T-helper 17 cell (primary cell): ENCODE measurements at places on chromosomes 5 and 9.

DNA sequence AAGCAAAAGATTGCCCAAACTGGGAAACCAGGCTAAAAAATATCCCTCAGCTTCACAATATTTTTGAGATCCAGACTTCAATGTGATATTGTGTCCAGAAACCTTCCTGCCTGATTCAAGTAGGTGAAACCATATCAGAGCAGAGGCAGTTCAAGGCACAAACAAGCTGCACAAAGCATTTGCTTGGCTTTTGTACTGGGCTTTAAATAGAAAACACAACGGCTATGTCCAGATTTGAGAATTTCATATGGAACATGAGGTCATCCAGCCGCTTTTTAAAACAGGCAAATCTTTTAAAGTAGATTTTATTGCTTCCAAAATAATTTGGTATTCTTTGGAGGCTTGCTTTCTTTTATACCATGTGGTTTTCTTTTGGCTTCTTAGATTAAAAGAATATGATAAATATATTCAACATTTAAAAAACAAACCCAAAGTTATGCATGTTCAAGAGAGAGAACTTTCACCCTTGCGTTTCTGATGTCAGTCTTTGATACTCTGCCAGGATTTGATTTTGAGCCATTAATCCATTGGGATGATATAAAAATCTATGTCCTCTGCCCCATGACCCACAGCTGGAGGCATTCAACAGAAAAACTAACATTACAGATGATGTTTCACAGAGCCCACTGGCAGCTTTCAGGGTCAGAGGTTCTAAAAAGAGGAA is 29.0 kb upstream of the CCDC112 start:
- DNase-seq, result no peak

DNA sequence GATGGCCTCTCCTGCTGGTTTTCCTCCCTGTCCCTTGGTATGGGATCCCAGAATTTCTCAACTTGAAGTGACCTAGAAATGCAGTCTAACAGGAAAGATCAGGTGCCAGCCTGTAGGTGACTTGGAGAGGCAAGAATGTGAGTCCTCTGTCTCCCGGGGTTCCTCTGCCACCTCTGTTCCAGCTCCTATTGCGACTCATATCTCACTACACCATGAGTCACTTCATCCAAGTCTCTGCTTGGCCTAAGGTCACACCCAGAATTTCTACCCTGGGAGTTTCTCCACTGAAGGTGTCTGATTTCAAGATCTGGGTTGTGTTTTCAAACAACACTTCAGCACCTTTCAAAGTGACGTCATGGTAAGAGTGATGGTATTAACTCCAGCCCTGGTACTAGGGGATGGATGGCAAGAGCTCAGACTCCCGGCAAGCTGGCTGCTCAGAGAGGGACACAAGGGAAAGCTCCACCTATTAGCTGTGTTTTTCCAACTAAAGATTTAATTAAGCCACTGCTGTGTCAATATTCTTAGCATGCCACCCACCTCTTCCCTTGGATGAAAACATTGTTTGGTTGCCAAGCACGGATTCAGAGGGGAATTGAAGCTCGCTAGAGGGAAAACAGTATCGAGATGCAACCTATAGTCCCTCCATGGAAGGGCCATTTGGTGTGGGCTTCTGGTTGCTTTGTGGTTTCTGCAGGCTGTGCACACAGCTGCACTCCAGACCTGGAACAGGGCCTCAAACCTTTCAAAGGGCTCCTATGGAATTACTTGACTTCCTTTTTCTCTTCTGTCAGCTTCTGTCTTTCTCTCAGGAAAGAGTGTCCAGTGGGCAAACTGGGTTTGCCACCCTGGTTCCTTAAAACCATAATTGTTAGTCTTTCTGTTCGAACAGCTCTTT is 205.7 kb downstream of the GAS1 start:
- no peak for DNase-seq

DNA sequence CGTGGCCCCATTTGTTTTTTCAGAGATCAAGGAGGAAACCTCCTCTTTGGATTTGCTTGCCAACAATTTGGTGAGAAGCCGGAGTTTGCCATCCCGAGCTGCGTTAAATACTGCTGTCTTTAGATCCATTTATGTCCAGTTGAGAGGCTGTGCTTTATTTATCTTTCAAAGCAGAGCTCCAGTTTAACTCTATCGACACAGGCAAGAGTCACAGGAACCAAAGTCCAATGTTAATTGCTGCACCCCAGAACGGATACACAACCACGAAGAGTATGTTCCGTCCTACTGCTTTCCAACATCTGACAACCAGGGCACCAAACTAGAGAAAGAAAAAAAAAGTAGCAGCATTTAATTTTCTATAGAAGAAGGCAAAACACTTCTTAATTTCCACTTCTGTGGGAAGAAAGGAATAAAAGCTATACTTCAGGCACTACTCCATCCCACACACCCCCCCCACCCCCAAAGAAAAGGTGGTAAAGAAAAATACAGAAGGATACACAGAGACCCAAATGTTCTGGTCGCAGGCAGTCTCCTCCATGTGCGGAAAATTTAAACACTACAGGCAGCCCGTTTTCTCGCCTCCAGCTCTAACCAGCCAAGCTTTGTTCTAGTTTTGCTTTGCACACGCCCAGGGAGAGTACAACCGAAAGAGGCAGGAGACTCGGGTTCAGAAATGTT is 1.1 kb downstream of the FEM1C start:
- DNase-seq, result peak; percentile 24

DNA sequence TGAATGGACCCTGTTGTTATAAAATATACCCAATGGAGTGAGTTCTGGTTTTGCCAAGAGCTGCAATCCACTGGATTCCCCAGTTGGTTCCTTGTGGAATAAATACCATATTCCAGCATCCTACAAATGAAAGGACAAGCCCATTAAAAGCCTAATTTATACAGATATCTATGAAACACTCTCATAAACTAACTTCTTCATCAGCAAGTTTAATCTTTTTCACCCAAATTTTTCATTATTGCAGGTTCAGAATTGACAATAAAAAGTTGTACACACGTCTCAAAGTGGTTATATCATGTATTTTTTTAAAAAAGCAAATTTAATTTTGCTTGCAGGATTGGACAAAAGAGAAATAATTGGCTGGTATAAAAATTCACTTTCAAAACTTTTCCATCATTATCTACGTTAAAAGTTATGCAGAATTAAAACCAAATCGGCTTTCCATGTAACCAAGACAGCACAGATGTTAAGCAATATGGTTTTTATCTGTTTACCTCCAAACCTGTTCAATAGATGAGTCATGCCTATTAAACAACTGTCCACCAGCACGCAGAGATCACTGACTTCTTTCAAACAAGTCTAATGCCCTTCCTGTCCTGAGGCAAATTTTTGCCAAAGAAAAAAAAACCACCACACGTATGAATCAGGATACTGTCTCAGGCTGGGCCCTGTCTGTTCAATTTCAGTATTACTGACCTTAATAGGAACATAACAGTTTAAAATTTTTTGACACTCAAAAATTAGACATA is 42.5 kb downstream of the CEMIP2 start:
- DNase-seq, result no peak

GRCh38 chr5:179788193-179788854 is 5.5 kb upstream of the LTC4S start:
- no peak for DNase-seq

DNA sequence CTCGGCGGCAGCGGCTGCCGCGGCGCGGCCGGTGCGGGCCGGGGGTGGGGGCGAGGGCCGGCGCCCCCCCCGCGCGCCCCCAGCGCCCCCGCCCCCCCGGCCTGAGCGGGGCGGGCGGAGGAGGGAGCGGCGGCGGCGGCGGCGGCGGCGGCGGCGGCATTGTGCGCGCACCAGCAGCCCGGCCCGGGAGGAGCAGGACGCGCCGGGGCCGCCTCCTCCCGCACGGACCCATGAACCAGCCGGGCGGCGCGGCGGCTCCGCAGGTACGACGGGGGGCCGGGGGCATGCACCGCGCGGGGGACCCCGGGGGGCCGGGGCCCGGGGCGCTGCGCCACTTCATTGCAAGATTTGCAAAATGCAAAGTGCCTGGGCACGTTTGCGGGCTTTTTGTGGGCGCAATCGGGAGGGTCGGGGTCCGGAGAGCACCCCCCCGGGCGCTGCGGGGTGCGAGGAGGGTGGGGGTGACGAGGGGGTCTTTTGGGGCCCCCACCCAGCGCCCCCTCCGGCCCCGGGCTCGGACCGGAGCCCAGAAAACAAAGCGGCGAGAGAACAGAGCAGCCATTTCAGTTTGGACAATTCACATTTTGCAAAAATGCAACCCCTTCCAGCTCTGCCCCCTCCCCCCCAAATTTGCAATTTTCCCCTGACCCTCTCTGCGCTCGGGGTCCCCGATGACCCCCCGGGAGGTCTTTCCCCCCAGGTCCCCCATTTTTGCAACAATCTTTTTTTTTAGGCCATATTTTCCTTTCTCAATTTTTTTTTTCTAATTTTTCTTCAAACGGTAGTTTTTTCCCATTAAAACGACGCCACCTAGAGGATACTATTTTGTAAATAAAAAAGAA is at the start of gene ZNF618:
ZNF618 (plus strand) TSS at position 159 of the 842 bp plus-strand sequence; CDS start at position 231, 72 bp downstream.
- DNase-seq, result no peak

DNA sequence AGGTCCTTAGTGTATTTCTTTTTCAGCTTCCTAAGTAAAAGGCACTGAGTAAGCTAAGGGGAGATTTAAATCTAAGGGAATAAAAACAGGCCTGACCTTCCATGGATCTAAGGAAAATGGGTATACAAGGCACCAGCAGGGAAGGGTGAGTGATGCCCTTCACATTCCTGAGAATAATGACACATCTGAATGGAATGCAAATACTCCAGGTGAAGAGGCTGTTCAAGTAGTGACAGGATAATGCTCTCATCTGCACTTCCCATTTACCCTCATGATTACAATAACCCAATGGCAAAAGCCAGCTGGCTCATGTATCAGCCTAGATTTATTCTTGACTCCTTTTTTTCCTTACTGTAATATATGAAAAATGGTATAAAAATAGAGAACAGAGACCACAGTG is 216.2 kb upstream of the ACTBL2 start:
- no peak for DNase-seq

GRCh38 chr5:68396722-68397121 is 181.2 kb downstream of the PIK3R1 start:
- no peak for DNase-seq

DNA sequence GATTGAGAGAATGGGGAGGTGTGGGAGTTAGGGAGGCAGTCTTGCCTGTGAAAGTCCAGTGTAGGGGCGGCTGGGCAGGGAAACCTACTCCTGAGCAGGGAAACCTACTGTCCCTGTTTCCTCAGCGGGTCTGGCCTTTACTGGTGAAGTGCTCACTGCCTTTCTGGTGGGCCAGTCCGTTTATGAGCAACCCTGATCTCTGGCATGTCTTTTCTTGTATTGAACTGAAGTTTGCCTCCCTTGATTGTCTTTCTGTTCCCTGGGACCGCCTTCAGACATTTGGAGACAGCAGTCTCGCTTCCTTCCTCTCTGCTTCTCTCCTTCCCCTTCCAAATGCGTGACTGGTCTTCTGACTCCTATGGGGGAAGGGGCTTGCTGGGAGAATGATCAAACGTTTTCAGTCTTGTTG is 2.9 kb downstream of the SNX18 start:
- DNase-seq, result no peak

DNA sequence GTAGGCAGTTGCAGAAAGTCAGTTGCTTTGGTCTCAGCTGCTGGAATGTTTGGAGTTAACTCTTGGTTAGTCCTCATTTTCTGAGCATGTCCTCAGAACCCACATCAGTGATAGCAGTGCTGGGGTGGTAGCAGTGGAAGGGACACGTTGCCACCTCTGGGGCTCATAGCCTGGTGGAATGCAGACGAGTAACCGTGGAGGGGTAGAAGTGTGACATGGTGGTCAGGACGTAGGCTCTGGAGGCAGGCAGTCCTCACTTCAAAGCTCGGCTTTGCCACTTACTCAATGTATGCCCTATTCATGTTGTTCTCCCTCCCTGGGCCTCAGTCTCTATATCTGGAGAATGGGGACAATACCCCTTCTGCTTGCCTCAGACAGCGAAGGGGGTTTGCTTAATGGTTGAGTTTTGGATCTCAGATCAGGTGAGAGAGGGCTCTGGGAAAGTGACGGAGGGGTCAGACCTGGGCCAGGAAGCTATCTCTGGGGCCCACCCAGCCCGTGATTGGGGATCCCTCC is 62.8 kb downstream of the RGS3 start:
- DNase-seq, result no peak

GRCh38 chr5:125199968-125200865 is 453.8 kb upstream of the ZNF608 start:
- no peak for DNase-seq

GRCh38 chr9:32552172-32552872 is at the start of the genes SMIM27 and TOPORS:
SMIM27 (plus strand) TSS chr9:32552327; CDS start chr9:32552435, 108 bp downstream.
TOPORS (minus strand) TSS chr9:32552586; CDS start chr9:32552436, 150 bp downstream.
- peak; percentile 87 for DNase-seq
